ENCODE measurements at places on chromosomes 12 and 14.

- DNase-seq, result no peak
These were observed 364.9 kb upstream of the FLRT2 start for GRCh38 chr14:85165094-85165493.

DNA sequence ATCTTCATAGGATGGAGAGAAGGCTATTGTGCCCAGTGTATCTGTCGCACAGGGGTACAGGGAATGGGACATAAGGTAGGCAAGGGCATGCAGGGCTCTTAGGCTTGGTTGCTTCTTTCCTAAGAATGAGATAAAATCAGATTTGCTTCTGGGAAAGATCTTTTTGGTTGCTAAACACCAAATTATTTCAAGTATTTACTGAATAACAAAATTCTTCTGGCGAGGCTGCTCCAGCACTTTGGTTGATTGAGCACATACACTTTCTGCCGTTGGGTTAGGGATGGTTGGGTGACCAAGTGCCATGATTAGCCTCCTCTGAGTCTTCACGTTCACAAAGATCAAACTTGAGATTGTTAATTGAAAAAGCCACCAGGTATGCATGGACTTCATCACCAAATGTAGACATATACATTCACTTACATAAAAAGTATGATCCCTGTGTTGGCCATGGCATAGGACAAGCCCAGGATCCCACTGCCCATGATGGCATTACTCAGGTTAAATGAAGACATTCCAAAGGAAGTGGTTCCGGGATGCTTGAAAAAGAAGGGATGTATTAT, 38.2 kb downstream of the SLC38A4 start:
- DNase-seq, result no peak

DNA sequence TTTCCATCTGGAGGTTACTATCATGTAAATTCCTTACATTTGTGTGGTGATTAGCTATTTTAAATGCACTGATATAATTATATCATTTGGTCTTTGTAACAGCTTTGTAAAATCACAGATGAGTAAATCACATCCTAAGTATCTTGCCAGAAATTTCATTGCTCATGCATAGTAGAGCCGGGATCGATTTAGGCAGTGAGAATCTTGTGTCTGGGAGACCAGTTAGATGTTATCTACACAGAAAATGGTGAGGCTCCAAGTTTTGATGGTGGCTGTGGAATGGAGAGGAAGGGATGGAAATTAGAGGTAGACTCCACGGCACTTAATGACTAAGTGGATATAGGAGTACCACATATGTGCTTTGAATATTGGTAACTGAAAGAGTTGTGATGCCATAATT, 156.3 kb downstream of the MSRB3 start:
- DNase-seq, result no peak

DNA sequence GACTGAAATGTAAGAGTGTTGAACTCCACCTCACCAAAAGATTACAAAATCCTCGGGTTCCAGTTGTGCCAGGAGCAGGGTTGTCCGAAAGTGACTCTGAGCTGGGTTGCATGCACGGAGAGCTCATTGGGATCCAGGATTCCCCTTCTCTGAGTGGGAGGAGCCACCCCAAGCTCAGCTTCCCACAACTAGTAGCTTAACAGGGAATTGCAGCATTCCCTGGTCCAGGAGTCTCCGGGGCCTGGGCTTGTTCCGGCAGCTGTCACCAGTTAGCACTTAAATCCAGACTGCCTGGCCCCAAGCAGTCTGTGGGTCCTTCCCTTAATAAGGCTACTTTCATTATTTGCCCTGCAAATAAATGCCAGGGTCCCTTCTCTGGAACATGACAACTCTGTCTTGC, 50.1 kb downstream of the CD9 start:
- DNase-seq, result no peak

GRCh38 chr14:90726656-90727055, 89.6 kb downstream of the TTC7B start:
- DNase-seq, result no peak

DNA sequence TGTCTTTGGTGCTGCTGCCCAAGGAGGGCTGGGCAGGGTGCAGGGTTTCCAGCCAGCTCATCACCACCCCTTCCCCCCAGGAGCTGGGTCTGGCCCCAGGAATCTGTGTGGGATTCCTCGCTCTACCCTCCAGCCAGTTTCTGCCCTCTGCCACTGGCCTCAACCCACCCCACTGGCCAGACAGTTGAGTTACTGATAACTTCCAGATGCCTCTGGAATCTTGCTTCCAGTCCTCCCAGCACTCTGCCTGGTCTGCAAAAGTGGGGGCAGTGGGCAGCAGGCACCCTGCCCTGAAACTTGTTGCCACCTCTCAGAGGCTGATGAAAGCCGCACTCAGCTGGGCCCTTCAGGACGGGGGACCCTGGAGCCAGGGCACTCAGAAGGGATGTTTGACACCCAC, 20.1 kb upstream of the TBX3 start:
- DNase-seq, result peak; percentile 82

- no peak for DNase-seq
These were observed 99.5 kb upstream of the AVPR1A start for GRCh38 chr12:63250486-63250885.

- no peak for DNase-seq
These were observed 26.6 kb upstream of the KCNC2 start for GRCh38 chr12:75236206-75236605.

DNA sequence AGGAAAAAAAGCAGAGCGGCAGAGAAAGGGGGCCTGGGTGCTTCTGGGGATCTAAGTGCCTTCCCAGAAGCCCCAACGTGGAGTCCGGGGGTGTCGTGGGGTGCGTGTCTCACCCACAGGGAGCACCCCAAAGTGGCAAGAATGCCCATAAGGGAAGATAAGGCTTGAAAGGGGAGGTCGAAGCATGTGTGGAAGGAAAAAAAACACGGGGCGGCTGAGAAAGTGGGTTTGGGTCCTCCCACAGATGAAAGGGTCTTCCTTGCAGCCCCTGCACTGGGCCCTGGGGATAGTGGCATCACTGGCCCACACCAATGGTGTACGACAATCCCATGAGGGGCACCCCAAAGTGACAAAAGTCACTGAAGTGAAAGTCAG, 275.5 kb downstream of the ALG10 start:
- DNase-seq, result peak; percentile 9

DNA sequence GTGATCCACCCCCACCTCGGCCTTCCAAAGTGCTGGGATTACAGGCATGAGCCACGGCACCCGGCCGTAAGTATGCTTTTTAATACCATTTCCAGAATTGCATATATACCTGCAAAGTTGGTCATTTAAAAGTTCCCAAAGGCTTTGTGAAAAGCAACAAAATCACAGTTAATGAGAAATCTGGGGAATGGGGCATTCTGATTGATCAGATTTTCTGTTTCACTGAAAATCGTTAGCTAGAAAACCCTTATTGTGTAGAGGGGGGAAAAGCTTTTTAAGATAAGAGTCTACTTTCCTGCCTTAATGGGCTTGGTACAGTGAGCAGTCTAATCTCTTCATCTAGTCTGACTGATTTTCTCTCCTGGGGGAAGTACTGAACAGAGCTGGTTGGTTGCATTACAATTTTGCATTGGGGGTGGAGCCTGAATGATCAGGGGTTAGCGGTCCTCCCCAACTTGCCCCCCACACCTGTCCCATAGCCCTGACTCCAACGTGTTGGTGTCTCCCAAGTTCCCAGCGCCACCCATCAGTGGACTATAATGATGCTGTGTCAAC, 23.8 kb downstream of the IL31 start:
- no peak for DNase-seq

GRCh38 chr12:203462-204260, 10.3 kb downstream of the SLC6A12 start:
- DNase-seq, result peak; percentile 68

GRCh38 chr14:21669284-21669683, 4.3 kb downstream of the OR4E1 start:
- DNase-seq, result no peak

- no peak for DNase-seq
These were observed 259.8 kb downstream of the NUAK1 start for GRCh38 chr12:105878964-105879363.

GRCh38 chr12:124374567-124374966, 79.7 kb downstream of the RFLNA start:
- DNase-seq, result no peak

DNA sequence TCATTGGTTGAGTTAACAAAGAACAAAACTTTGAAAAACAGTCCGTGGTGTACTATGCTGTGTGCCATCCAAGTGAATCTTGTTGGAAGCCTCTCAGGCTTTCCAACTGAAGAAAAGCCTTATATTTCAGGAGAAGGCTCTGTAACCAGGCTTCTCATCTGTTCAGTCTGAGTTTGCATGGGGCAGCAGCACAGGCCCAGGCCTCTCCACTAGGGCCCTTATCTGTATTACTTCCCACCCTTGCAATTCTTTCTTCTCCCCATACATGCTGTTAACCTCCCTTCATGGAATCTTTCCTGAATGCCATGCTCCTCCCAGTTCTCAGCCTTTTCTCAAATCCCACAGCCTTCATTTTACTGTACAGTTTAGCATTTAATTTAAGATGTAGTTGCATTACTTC, 28.3 kb downstream of the FRMD6 start:
- DNase-seq, result no peak

- DNase-seq, result no peak
These were observed 77.6 kb upstream of the RIC8B start for GRCh38 chr12:106696681-106697417.

- peak; percentile 72 for DNase-seq
These were observed 56.2 kb downstream of the CCNK start for GRCh38 chr14:99537399-99537798.

GRCh38 chr12:2924019-2924418, 33.3 kb downstream of the TULP3 start:
- no peak for DNase-seq

- DNase-seq, result no peak
These were observed 98.8 kb upstream of the RESF1 start for GRCh38 chr12:31860401-31860800.

DNA sequence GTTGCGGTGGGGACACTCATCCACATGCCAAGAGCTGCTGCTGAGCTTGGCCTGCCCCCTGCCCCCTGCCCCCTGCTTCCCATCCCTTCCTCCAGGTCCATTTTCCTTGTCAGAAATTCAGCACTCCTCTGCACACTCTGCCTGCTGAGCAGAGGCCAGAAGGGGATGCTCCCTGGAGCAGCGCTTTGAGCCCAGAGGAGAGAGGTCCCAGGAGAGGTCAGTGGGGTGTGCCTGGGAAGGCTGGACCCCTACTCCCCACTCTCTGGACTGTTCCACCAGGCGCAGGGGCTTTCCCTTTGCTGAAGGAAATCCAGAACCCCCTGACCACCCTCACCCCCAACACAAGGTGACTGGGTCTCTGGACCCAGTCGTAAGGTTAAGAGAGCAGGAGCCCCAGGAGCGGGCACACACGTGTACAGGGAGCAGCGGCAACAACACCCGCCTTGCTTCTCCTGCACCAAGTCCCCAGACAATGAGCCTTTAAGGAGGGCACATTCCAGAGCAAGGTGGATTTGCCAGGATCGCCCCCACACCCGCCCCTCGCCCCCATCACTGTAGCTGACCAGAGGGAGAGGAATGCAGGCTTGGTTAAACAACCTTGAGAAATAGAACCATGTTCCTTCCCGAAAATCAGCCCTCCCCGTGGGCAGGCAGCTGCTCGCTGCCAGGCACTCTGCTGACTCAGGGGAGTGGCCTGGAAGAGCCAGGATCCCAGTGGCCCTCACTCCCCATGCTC, 30.7 kb downstream of the ISCA2 start:
- DNase-seq, result no peak

DNA sequence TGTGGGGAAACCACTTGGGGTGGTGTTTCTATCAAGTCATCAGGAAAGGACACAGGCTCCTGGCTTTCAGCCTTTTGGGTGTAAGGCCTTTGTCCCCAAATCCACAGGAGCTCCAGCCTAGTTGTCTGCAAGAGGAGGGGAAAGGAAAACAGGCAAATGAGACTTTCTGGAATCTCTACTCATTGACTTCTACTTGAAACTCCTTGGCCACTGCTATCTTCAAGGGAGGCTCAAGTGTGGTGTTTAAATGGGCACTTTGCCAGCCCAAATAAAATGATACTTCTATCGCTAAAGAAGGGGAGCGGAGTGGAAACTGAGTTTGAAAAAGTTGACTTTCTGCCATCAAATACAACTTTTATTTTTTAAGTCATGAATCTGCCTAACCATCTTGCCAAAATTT, 445.9 kb upstream of the RGS6 start:
- no peak for DNase-seq

GRCh38 chr12:18640321-18640955, 97.4 kb downstream of the PLCZ1 start:
- DNase-seq, result peak; percentile 23

GRCh38 chr12:110565894-110566871, 16.9 kb downstream of the PPTC7 start:
- no peak for DNase-seq

DNA sequence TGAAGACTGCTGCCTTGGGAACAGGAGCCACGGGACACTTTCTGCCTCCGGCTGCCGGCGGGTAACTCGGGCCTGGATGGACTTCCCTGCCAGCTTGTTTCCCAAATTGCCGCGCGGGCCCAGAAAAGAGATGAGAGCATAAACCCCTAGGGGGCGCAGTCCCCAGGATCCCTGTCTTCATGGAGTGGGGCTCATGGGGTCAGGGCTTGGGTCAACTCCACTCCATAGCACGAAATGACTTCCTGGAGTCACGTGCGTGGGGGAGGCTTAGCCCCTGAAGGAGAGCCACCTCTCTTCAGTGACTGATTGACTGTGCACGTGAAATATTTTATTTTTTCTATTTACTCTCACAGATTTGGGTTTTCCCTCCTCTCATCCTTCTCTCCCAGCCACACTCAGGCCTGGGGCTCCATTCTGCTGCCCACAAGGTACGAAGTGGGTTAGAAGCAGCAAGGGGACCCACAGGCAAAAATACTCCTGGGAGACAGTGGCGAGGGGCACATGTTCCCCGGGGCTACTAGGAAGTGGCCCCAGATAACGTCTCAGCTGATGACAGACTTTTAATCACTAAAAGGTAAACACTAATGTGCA, 10.0 kb downstream of the PGF start:
- no peak for DNase-seq

DNA sequence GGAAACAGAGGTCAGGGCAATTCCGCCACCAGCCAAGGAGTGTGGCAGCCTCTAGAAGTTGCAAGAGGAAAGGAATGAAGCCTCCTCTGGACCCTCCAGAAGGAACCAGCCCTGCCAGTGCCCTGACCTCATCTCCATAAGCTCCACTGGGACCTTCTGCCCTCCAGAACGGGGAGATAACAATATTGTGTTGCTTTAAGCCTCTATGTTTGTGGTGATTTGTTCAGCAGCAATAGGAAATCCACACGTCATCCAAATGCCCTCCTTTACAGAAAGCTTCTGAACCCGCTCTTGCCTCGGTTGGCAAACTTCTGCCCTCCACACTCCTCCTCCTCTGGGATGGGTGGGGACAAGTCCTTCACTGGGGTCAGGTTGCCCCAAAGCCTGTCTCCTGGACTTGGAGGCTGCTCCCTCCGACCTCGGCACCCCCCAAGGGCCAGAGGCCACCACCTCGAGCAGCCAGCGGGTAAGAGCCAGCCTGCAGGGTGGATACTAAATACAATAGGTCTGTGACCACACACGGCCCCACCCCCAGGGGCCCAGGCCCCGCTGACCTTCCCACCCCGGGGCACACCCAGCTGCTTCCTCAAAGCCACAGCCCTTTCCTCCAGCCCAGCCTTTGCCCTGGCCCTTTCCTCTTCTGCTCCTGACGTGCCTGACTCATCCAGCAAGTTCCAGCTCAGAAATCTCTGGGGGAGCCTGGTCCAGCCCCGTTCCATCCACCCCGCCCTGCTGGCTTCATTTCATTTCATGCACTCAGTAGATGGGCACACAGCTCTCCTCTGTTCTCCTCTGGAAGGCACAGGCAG, 58.7 kb upstream of the NCOR2 start:
- peak; percentile 90 for DNase-seq

- no peak for DNase-seq
These were observed 52.9 kb upstream of the JDP2 start for GRCh38 chr14:75374911-75375310.
